ENCODE measurements at places on chromosomes 11 and 22. TPM values are rescaled to one million over a fixed set of nuclear protein-coding genes. Genes with fewer than 3 reads are reported as not detected.

POU2AF2 gene
- total RNA-seq: not detected

GGT5 gene
- total RNA-seq: 13.2 TPM

PATE2 gene
- total RNA-seq: not detected

UCP3 gene
- total RNA-seq: 1.6 TPM

OR52E8 gene
- total RNA-seq: not detected

IFITM10 gene
- 9.5 TPM for total RNA-seq

CHADL gene
- total RNA-seq: 6.0 TPM

C11orf42 gene
- not detected for total RNA-seq

IZUMO1R gene
- not detected for total RNA-seq

CATSPER1 gene
- total RNA-seq: not detected

INPP5J gene
- 2.7 TPM for total RNA-seq

OR10A3 gene
- total RNA-seq: not detected

TUT1 gene
- 13.4 TPM for total RNA-seq

NLRP10 gene
- total RNA-seq: not detected

GAL3ST3 gene
- total RNA-seq: 8.4 TPM

CDC42EP2 gene
- total RNA-seq: 12.8 TPM

TMEM121B gene
- 7.1 TPM for total RNA-seq

KCNE3 gene
- 5.8 TPM for total RNA-seq

TPBGL gene
- not detected for total RNA-seq

ADAMTS15 gene
- 24.5 TPM for total RNA-seq
